Sigmoid colon (tissue), 7 donors: ENCODE measurements at places on chromosomes 12 and 14. TPM values are rescaled to one million over a fixed set of nuclear protein-coding genes. Genes with fewer than 3 reads are reported as not detected.

DNA sequence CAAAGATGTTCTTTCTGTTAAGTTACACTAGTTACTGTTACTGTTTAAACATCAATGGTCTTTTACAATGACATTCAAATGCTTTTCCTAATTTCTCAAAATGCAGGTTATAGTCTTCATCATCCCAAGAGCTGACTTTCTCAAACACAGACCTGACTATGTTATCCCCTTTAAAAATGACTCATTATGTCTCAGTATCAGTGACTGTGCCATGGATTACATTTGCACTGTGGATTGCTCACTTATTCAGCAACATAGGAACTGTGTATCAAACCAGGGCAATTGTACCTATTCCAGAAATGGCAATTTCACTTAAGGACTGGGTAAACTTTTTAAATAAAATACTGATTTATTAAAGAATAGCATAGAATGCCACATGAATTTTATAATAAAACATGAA, 630.2 kb upstream of the NOVA1 start:
- DNase-seq = no peak

GRCh38 chr12:68001486-68002466, 12.5 kb downstream of the IFNG-AS1 start:
- no peak for DNase-seq

- DNase-seq = no peak
These were observed 79.2 kb downstream of the HECTD4 start for GRCh38 chr12:112303004-112303403.

The CACNA2D4 gene
- total RNA-seq = 3.2 TPM

DNA sequence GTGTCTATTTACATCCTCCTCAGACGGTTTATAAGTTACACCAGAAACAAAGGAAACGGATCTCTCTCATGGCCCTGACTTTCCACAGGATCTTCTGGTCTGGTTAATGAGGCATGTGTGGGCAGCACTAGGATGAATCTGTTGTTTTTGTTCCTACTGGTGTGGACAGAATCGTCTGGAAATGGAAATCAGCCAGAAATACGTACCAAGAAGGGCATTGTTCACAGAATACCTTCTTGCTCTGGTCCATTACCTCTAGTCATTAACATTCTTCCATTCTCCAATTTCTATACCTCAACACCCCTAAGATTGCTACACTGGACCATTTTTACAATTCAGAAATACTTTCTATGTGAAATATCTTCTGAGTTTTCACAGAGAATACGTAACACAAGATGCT, 86.0 kb downstream of the TPH2 start:
- no peak for DNase-seq

The KRT79 gene
- total RNA-seq = not detected

The PTPRO gene
- 2.1 TPM for total RNA-seq

- DNase-seq = no peak
These were observed 124.7 kb upstream of the PWP1 start for GRCh38 chr12:107560899-107561285.

The PEBP1 gene
- total RNA-seq = 202 TPM
